Activated CD4-positive, CD25-positive, alpha-beta regulatory T cell (primary cell): ENCODE measurements at places on chromosomes 5 and 9.

DNA sequence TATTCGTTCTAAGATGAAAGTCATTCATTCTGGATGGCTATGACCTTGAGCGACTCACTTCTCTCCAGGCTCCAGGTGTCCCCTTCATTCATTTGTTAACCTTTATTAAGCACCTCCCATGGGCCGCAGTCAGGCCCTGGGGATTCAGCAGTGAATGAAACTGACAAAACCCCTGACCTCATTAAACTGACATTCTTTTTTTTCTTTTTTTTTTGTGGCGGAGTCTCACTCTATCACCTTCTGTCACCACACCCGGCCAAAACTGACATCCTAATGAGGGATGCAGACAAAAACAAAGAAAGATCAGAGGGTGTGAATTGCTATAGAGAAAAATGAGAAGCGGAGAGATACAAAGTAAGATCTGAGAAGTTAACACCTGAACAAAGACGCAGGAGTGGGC, 16.5 kb upstream of the ODF2 start:
- DNase-seq, result no peak

- DNase-seq, result no peak
These were observed 10.6 kb upstream of the SLC2A6 start for GRCh38 chr9:133489253-133490190.

- DNase-seq, result no peak
These were observed 143.6 kb downstream of the CDH9 start for GRCh38 chr5:26894719-26895263.

DNA sequence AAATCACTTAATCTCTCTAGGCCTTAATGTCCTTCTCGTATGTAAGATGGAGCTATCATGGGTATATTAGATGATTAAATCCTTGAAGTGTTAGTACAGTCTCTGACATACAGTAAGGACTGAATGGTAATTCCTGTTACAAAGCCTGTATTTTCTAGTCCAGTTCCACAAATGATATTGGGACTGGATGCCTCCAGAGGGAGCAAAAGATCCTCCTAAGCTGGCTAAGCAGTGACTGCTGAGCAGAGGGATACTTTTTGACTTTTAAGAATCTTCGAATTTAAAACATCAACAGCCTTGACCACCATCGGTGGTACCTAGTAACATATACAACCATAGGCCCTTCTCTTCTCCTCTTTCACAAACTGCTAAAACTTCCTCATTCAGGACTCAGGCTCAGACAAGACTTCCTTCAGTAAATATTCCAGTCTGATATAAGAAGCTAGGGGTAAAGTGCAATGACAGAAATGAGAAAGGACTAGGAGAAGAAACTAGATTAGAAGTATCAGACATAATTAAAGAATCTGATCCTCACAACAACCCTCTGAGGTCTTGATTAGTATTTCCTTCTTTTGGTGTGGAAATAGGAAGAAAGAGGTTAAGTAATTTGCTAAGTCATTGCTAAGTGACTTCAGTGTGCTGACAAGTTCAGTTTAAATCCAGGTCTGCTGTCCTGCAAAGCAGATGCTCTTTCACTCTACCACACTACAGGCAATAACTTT, 13.9 kb downstream of the PTAR1 start:
- DNase-seq, result no peak

GRCh38 chr9:133981589-133981957, 10.6 kb downstream of the VAV2 start:
- no peak for DNase-seq

DNA sequence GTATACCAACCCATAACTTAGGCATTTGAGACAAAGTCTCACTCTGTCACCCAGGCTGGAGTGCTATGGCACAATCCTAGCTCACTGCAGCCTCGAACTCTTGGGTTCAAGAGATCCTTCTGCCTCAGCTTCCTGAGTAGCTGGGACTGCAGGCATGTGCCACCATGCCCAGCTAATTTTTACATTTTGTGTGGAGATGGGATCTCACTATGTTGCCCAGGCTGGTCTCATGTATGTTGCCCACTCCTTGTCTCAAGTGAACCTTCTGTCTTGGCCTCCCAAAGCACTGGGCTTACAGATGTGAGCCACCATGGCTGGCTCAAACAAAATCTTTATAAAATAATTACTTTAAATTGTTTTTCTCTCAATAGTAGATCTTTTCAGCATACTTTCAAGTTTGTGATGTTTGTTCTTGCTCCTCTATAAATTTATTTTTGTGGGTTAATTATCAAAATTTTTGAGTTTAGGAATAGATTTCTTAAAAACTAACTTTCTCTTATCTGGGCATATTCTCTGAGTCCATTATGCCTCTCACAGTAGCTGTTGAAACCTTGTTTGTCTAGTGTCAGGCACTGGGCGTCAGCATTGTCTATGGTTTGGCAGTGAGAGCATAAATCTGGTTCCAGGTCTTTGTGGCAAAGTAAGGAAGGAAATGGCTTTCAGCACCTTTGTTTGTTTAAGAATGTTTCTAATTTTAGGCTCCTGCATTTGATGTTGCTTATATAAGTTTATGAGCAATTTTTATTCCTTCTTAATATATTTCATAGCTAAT, 38.7 kb downstream of the NLN start:
- no peak for DNase-seq

- no peak for DNase-seq
These were observed 690.3 kb upstream of the DMAC1 start for GRCh38 chr9:8489835-8490234.

DNA sequence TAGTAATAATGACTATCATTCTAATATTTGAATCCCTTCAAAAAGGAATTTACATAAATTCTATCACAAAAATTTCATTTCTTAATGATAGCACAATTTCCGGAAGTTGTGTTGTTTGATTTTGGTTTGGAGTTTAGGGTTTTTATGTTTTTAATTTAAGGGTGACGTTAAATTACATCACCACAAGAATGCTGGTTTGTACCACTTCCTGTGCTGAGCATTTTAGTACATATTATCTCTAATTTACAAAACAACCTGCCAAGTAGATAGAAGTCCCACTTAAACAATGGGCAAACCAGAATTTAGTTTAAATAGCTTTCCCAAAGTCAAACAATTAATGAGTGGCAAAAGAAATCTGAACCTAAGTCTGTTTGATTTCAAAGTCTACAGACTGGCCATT, 63.4 kb downstream of the DENND1A start:
- no peak for DNase-seq

- DNase-seq, result no peak
These were observed 150.3 kb downstream of the UNC13B start for GRCh38 chr9:35311891-35312639.

DNA sequence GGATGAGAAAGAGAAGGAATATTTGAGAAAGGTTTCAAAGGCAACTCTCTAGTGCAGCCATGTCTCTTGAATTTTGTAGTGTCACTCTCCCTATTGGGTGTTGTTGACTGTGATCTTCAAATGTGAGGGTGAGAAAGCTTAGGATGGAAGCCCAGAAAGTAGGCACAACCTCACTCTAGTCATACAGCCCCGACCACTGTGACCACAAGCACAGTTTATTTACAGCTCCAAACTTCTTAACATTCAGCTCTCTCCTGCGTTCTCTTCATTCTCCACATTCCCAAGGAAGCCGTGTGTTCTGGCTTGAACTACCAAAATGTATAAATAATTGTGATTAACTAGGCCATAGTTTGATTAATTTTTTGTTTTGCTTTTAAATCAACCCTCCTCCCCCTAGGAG, 542.9 kb downstream of the LRRC70 start:
- DNase-seq, result no peak

DNA sequence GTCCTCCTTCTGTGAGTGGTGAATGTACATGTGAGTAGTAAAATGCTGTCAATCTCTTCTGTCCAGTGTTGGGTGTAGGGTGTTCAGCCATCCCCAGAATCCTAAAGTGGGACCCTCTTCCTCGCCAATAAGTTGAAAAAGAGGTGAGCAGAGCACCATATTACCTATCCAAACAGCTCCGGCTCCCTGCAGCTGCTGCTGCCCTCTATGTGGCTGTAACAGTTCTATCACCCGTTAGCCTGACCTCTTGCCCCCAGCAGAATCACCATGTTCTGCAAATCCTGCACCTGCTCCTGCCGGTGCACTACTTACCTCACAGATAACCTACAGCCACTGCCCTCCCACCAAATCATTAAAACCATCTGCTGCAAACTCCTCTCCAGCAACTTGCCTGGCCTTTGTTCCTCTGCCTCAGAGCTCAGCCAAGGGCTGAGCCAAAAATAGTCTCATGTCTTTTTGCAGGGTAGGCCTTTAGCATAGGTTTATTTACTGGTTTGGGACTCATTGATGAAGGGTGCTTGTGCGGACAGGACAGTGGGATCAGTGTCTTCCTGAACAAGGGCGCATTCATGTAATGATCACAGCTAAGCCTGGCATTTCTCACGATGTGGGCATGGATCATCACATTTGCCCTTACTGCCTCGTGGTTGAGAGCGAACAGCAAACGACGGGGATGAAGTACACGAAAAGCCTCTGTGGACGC, 49.6 kb upstream of the CCL21 start:
- DNase-seq, result no peak

GRCh38 chr5:180540050-180540694, 46.0 kb downstream of the CNOT6 start:
- DNase-seq, result no peak

- no peak for DNase-seq
These were observed 111.5 kb upstream of the ERCC6L2 start for GRCh38 chr9:95763983-95764382.

- no peak for DNase-seq
These were observed 210.1 kb downstream of the DEPDC1B start for GRCh38 chr5:60489856-60490255.

DNA sequence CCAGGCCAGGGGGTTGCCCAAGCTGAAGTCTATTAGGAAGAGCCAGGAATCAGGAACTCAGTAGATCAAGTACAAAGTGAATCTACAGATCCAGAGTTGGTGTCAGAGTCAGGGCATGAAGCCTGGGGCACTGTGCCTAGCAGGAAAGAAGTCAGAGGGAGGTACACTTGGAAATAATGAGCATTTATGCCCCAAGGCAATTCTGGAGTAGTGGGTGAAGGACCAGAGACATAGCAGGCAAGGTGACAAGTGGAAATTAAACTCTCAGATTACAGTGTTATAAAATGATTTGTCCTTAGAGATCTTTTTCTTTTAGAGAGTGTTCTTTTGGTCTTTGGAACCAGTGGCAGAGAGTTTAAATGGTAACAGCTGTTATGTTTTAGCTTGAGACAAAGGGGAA, 138.0 kb downstream of the ADAMTSL1 start:
- no peak for DNase-seq

DNA sequence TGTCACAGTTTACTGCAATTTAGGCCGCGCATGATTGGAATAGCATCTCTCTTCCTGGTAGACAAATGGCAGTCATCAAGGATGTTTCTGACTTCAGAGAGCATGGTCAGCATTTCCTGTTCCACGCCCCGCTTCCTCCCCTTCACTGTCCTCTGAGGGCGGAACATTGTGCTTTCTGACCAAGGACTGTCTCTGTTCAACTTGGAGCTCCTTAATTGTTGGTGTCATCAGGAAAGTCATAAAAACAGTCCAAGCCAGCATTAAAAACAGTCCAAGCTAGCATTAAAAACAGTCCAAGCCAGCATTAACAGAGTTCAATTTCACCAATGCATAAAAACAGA, 301.3 kb upstream of the IRX4 start:
- DNase-seq, result no peak

- no peak for DNase-seq
These were observed 42.9 kb downstream of the OLFM1 start for GRCh38 chr9:135130207-135130976.

GRCh38 chr9:34463098-34463900, 4.7 kb downstream of the DNAI1 start:
- no peak for DNase-seq

DNA sequence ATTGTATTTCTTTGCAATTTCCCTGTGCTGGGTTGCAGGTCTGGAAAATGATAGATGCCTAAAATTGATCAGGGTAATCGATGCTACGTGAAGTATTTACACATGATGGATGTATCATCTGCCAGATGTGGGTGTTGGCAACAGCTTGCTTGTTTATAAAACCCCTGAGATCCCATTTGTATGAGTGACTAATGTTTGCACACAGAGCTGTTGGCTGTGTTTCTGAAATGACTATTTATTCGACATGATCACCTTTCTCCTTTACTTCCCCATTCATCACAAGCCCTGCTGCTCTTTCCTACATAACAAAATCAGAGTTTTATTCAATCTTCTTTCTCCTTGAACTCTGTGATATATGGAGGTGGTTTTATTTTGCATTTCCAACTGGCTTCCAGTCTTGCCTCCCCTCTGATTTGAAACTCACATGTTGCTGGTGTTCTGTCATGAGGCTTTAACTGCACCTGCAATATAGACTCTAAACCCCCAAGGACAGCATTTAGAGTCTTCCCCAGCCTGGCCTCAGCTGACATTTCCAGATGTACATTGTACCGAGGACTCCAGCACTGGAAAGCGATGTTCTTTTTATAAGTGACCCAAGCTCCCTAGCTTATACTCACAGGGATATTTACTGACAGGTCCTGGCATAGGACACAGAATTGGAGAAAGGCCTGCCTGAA, 50.7 kb upstream of the SHB start:
- no peak for DNase-seq

- peak; percentile 49 for DNase-seq
These were observed 1.0 kb downstream of the SET start for GRCh38 chr9:128689820-128690683.

DNA sequence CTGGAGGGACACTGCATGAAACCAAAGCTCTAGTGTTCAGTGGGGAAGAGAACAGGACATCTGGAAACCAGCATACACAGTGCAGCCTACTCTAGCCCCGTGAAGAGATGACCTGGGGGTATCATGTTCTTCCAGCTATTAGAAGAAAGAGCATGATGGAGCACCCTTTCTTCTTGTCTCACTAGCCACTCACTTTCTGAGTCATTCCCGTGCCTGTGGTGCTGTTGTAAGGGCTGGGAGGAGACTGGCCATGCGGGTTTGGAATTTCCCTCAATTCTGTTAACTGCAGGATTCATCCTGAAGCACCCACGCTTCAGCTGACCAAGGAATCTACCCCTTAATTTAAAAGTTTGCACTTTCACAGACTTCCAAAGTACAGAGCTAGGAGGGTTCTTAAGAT, 137.0 kb downstream of the COL23A1 start:
- DNase-seq, result no peak

DNA sequence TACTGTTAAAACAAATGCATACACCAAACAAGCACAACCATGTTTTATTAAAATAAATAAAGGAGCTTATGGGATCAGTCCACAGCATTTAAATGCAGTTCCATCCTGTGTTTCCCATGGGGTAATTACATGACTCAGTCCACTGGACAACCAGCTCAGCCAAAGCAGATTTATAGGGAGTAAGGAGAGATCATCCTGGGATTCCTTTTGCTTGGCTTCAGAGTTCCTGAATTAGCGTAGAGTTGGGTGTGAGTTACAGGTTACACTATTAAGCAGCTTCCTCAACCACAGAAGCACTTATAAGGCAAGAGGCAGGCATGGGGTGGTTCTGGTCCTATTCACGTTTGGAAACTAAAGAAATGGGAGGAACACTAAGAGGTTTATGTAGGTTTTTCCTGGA, 381.1 kb upstream of the ACTBL2 start:
- no peak for DNase-seq
